ENCODE measurements at places on chromosomes 1 and 21.

- DNase-seq: no peak
These were observed 141.0 kb downstream of the PBX1 start for GRCh38 chr1:164699815-164700491.

DNA sequence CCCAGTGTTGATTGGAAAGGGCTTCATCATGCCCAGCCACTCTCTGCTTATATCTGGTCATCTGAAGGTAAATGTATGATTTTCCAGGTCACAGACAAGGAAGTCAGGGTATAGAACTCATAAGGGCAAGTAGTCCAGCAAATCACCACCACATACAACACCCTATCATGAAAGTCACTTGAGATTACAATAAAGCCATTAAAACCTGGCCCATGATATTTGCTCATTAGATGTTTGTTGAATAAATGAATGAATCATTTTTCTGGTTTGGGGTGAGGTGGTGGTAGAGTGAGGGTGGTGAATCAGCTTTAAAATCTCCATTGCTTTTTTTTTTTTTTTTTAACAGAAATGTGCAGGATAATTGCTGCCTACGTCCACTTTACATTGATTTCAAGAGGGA is 91.9 kb downstream of the TGFB2 start:
- DNase-seq: no peak

DNA sequence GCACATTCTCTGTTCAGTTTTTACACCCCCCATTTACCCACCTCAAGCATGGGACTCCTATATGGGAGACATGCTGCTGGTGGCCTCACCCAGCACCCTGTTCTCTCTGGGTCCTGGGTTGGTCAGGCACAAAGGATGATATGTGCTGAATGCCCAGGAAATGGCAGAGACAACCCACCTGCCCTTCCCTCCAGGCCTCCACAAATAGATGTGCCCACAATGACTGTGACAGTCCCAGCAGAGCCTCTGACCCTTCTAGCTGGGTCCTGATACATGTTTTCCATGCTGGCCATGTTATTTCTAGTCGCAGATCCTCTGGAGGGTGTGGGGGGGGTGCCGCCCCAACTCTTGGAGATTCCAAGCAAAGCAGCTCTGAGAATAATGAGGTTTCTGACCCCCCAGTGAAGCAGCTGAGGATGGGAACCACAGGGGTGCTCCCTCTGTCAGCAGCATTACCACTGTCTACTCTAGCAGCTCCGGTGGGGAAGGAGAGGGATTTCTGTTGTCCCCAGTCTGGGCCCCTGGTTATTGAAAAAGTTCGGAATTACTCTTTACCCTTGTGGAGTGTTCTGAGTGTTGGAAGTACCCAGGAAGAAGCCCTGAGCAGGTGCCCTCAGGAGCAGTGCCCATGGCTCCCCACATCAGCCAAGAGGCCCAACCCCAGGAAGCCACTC is 1.2 kb upstream of the CCDC28B start:
- no peak for DNase-seq

- no peak for DNase-seq
These were observed 9.1 kb downstream of the CRB1 start for GRCh38 chr1:197277166-197277565.
